ENCODE measurements at places on chromosomes 12 and 14.

DNA sequence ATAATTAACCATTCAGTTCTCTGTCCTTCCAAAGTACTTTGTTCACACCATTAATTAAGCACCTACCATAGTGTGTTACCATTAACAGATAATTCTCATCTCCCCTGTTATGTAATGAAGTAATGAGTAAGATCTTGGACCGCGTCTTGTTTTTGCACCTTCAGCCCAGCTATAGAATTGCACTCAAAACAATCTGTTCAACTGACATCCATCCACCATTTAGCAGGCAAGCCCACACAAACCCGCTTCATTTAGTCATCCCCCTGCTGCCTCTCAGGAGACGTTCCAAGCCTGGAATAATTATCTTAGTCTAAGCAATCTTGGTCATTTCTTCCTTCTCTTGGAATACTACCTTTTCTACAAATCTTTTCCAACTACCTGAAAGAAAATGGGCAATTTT, 74.4 kb downstream of the DUSP16 start:
- DNase-seq: no peak

GRCh38 chr14:56417173-56417572, 162.4 kb upstream of the TMEM260 start:
- no peak for DNase-seq

GRCh38 chr12:94242901-94243300, 94.5 kb downstream of the PLXNC1 start:
- no peak for DNase-seq

DNA sequence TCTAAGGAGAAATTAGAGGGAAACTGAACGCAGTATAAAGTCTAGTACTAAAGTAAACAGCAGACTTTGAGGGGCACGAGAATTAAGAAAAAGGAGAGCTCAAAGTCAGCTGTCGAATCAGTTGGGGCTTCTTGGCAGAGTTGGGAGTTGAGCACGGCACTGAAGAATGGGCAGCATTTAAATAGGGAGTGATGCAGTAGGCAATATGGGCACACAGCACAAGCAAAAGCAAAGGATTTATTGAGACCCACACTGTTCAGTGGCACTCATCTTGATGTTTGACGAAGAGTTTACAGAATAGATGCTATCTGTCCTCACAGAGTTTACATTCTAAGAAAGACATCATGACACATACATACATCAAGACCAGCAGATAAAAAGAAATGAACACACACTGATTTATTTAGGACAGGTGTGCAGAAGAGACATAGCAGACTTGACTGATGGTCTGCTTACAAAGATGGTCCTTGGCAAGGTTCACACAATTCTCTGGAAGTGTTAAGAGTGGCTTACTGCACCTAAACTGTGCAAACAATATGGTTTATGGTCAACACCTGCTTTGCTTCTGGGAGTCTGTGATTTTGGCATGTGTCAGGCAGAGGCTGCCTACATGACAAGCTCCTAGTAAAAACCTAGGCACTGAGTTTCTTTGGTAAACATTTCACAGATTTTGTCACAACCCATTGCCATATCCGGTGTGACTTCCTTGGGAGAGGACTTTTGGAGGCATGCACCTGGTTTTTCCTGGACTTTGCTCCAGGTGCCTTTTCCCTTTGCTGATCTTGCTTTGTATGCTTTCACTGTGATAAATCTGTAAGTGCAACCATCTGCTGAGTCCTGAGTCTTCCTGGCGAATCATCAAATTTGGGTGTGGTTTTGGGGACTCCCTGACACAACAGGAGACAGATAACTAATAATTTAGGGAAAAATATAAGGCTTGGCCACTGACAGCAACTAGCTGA, 26.3 kb downstream of the ALKBH1 start:
- peak; percentile 38 for DNase-seq

DNA sequence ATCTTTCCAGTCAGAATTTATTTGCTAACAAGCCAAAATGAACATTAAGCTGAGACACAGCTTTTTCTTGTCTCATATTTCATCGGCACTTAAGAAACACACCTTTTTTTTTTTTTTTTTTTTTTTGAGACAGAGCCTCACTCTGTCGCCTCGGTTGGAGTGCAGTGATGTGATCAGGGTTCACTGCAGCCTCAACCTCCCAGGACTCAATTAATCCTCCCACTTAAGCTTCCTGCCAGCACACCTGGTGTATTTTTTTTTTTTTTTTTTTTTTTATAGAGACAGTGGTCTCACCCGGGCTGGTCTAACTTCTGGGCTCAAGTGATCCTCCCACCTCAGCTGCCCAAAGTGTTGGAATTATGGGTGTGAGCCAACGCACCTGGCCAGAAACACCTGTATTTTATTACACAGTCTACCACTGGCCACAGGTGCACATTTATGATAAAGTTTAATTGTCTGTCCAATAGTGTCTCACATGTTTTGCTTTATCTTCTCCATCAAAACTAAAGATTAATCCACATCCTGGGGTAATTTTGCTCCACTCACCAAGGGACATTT, 62.7 kb downstream of the C2CD5 start:
- no peak for DNase-seq

DNA sequence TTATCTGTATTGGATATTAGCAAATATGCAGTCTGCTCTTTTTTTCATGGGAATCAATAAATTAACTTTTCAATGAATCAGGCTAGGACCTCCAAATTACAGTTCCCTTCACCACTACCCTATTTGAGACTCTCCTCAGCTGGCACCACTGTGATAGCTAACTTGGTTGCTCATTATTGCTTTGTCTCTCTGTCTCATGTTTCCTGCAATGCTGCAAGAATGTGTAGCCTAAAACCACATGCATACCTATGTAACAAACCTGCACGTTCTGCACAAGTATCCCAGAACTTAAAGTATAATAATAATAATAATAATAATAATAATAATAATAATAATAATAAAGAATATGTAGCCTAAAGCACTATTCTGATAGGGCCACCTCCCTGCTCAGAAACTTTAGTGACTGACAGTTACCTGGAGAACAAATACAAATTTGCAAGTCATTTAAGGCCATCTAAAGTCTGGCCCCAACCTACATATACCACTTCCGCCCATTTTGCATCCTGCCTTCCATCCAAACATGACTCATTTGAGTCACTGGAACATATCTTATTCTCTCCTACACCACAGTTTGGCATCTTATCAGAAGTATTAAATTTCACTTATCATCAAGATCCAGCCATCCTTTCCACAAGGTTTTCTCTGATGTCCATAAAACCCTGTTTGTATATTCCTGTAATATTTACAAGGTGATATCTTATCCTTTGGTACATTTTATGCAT, 215.1 kb downstream of the LRRK2 start:
- DNase-seq: no peak

DNA sequence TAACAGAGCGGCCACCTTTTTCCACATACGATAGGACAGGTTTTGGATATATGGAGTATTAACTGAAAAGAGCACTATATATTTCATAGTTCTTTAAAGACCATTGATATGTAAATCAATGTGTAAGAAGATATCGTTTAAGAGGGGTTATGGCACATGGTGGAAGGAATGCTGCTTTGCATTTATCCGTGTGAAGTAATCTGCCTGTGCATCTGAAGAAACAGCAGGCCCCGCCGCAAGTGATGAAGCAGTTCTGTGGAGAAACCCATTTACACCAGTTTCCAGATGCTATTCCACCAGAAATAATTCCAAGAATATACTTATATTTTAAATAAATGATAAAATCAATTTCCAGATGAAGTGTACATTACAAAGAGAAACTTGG, 72.4 kb downstream of the BICD1 start:
- DNase-seq: no peak

DNA sequence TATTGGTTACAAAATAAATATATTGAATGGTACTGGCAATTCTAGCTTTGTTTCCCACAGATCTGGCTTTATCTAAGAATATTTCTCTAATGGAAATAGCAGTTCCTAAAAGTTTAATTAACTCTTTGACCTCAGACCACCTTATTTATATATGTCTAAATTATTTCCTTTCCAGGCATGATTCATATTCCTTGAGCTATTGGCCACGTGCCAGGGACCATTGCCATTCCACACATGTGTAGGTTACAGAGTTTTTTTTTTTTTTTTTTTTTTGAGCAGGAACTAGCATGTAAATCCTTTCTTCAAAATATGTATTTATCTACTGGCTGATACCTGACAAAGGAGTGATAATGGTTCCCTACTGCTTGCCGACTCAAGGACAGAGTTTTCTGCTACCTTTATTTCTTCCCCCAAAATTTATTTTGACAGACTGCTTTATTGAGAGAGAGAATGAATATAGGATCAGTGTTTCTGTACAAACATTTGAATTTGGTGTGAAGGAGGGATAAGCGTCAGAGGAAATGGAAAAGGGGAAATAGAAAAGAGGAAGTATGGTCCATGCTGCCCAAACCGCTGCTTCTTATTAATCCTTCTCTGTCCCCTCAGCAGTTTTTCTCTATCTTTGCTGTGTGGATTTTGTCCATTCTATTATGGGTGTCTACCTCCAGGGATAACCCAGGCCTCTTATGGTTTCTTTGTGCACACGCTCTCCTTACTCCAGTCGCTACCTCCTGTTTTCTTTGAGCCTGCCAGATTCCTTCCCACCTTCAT, 36.4 kb downstream of the PDE3A start:
- DNase-seq: no peak

DNA sequence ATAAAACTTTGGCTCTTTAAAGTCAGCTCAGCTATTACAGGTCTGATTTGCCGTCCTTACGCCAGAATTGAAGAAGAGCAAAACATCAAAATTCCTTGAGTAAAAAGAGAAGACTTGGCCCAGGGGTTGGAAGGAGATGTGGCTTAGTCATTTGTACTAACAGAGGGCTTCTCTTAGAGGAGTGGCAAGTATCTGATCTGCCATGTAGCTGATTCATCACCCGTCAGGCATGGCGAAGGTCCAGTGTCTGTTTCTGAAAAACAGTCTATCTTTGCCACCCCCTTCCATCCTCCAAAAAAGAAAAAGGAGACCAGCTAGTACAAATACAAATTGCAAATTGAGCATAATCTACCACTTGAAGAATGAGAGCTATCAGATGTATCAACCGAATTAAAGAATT, 91.9 kb downstream of the RAD52 start:
- no peak for DNase-seq

DNA sequence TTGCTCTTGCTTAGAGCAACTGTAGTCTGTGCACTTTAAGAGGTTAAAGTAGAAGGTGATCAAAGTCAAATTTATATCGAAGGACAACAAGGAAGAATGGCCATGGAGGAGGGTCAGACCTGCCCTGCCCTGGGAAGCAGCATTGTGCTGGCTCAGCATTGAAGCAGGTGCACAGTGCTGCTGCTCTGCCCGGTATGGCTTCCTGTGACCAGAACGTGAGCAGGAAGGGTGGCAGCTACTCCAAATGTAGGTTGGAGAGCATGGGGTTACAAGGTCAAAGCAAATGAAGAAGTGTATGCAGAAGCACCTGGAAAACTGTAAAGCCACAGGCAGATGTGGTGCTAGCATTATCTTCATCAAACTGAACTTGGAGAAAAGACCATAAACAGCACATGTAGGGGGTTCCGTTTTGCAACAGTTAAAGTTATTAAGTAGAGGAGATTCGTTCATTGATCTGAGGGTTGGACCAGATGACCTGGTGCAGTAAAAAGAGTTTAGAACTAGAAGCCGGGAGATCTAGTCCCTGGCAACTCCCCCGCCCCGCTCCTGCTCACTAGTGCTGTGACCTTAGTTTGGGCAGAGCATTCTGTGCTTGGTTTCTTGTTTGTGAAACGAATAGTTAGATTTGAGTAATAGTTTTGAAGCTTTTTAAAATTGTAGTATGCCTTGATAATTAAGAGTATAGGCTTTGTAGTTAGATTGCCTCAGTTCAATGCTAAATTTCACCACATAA, 84.2 kb downstream of the SCN8A start:
- DNase-seq: no peak

GRCh38 chr14:24941719-24942118, 108.2 kb downstream of the STXBP6 start:
- DNase-seq: peak; percentile 94

- DNase-seq: peak; percentile 83
Measured at GRCh38 chr14:68788996-68789820, 3.7 kb downstream of the ZFP36L1 start.

- no peak for DNase-seq
Measured at GRCh38 chr12:46535376-46535775, 162.8 kb upstream of the SLC38A2 start.

- DNase-seq: peak; percentile 47
Measured at GRCh38 chr12:122421821-122422729, at the start of gene CLIP1. Gene CLIP1, minus strand, starts transcription at chr12:122422669. Its CDS starts 42,217 bp downstream, at chr12:122380452.

DNA sequence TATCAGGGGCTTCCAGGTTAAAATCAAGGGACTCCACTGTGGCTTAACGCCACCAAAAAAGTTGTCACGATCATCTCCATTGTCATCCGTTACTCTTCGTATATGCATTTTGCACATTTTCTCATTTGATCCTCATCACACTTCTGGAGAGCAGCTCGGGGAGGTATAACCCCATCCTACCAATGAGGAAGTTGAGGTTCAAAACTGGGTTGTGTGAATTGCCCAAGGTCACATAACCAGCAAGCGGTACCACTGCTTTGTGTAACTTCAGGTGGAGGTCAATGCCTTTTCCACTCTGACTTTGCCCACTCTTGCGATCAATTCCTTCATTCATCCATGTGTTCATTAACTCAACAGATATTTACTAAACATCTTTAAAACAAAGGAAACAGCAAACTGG, 71.1 kb upstream of the CCND2 start:
- DNase-seq: no peak

DNA sequence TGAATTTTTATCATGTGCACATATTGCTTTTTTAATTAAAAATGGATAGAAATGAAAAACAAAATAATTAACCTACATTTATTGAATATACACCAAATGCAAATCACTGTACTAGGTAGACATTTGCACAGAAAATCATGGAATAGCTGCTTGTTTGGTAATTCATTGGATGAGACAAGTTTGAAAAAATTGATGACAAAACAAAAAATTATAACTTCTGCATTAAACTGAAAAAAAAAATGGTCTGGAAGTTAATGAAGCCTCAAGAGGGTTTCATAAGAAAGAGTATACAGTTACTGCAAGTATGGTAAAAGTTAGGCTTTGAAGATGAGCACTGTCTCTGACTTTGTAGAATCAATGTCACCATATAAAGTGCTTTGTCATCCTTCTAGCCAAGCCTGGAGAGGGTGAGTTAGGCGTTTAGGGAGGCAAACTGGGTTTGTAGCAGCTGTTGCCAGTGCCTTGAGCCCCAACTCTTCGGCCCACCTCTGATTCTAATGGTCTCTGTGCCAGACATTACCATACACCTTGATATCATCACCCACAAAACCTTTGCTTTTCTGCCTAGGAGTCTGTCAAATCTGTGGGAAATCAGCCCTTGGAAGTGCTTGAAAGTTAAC, 291.1 kb upstream of the CLEC14A start:
- no peak for DNase-seq

DNA sequence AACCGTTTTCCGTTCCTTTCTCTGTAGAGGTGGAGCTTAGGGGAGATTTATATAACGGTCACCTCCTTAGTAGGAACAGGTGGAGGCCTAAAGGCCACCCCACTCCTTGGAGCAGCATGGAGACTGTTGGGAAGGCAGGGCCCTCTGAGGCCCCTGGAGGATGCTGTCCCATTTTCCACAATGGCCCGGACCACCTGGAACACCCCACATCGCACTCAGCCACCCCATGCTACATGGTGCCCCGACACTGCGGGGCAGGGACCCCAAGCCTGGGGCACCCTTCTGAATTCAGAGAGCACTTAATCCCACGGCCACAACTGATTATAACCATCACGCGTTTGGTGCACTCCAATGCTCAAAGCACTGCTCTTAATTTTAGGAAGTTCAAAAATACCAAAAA, 41.4 kb downstream of the C14orf132 start:
- DNase-seq: no peak

- DNase-seq: peak; percentile 56
Measured at GRCh38 chr14:78029601-78030372, 140.4 kb upstream of the NRXN3 start.
